Endodermal cell (in vitro differentiated cells): ENCODE measurements at places on chromosomes 1 and 21. TPM values are rescaled to one million over a fixed set of nuclear protein-coding genes. Genes with fewer than 3 reads are reported as not detected.
A peak's percentile ranks its signal among the peaks of the same experiment; 100 is the strongest.

GRCh38 chr1:173332026-173332425, 124.9 kb upstream of the TNFSF4 start:
- H3K36me3 ChIP-seq: peaks cover 3% of the 10 kb centered on the region
- peaks cover 4% of the 10 kb centered on the region for H3K4me1 ChIP-seq
- no peak overlapping the region for H3K27ac ChIP-seq
- DNase-seq: no peak
- no peaks in the 10 kb centered on the region for H3K27me3 ChIP-seq

CD53 gene
- total RNA-seq: not detected in 3 replicates

GRCh38 chr1:114691061-114691460, 4.3 kb downstream of the AMPD1 start:
- H3K27me3 ChIP-seq: peaks cover 22% of the 10 kb centered on the region
- H3K36me3 ChIP-seq: no peaks in the 10 kb centered on the region
- DNase-seq: no peak
- no peak overlapping the region for H3K4me3 ChIP-seq
- no peak overlapping the region for H3K27ac ChIP-seq

DNA sequence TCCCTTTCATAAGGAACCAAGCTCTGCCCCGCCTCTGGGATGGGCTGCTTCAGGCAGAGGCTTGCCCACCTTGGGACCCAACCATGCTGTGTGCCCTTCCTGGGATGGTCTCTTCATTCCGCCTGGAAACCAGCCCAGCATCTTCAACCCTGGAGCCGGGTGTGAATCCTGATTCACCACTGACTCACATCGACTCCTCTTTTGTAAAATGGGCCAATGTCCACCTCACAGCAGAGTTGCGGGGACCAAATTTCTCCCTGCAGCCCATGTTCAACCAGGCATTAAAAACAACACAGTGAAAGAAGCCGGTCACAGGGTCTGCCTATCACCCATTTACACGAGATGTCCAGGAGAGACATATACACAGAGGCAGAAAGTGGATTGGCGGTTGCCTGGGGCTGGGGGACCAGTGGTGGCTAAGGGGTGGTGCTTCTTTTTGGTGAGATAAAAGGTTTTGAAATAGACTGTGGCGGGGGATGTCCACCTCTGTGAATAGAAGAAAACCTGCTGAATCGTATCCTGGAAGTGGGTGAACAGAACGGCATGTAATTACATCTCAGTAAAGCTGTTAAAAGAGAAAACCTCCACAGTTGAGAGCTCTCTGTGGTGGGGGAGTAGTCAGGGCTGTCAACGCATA, 6.9 kb upstream of the GPR153 start:
- peaks cover 8% of the 10 kb centered on the region for H3K4me1 ChIP-seq
- no peak for DNase-seq
- H3K27ac ChIP-seq: no peak overlapping the region
- no peak overlapping the region for H3K4me3 ChIP-seq
- H3K27me3 ChIP-seq: no peaks in the 10 kb centered on the region

LEFTY2 gene
- 938 and 1,361 TPM in 2 replicates for total RNA-seq

- H3K36me3 ChIP-seq: peaks cover 9% of the 10 kb centered on the region
- H3K4me3 ChIP-seq: no peak overlapping the region
Measured at GRCh38 chr1:21255284-21255942, 34.9 kb downstream of the ECE1 start.

DNA sequence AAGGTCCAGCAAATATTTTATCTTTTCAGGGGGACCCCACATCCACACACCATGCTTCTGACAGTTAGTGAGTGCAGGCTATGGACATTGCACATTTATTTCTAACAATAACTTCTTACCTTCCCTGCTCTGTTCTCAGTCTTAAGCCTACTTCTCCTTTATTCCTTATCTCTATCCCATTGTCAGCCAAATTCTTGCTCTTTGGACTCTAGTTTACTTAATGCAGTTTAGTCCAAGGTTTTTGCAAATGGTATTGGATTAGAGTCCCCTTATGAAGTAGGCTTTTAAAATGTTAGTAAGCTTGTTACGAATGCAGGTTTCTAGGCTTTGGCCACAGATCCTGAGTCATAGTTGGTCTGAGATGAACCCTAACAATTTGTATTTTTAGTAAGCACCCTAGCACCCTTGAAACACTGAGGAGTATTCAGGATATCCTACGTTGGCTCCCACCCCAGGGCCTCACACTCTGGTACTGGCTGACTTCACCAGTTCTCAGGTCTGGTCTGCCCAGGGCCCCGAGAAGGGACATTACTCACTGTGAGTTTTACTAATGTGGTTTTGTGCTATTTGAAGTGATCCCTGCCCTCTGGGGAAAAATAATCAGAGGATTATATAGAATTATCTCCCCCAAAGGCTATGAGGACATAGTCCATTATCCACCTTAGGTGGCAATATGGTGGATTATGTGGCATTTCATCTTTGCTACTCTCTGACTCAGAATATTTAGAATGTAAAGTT, 239.5 kb downstream of the TGFB2 start:
- peak overlapping the region; percentile 47 for H3K4me3 ChIP-seq
- DNase-seq: no peak
- no peak overlapping the region for H3K27ac ChIP-seq
- no peaks in the 10 kb centered on the region for H3K27me3 ChIP-seq

GRCh38 chr1:217063172-217063908, 340.1 kb upstream of the ESRRG start:
- peaks cover 61% of the 10 kb centered on the region for H3K27me3 ChIP-seq
- no peaks in the 10 kb centered on the region for H3K36me3 ChIP-seq
- H3K4me3 ChIP-seq: no peak overlapping the region
- no peak overlapping the region for H3K27ac ChIP-seq

TP53BP2 gene
- 48.9 to 59.8 TPM (median 54.7 TPM) in 3 replicates for total RNA-seq

- no peaks in the 10 kb centered on the region for H3K36me3 ChIP-seq
- no peak for DNase-seq
- peaks cover 7% of the 10 kb centered on the region for H3K4me1 ChIP-seq
- H3K4me3 ChIP-seq: peak overlapping the region; percentile 63
- H3K27ac ChIP-seq: no peak overlapping the region
Measured at GRCh38 chr21:17185674-17186073, 327.2 kb upstream of the CXADR start.

- H3K27ac ChIP-seq: peak overlapping the region; percentile 31
- DNase-seq: no peak
- H3K36me3 ChIP-seq: no peaks in the 10 kb centered on the region
- peaks cover 4% of the 10 kb centered on the region for H3K4me1 ChIP-seq
Measured at GRCh38 chr1:214966346-214966745, 116.2 kb upstream of the KCNK2 start.

- H3K4me3 ChIP-seq: no peak overlapping the region
- H3K27ac ChIP-seq: no peak overlapping the region
- H3K4me1 ChIP-seq: peaks cover 30% of the 10 kb centered on the region
- no peaks in the 10 kb centered on the region for H3K27me3 ChIP-seq
Measured at GRCh38 chr1:54271341-54271740, 71.4 kb downstream of the MRPL37 start.

B4GALT3 gene
- 37.9 to 42.4 TPM (median 39.3 TPM) in 3 replicates for total RNA-seq

PRSS38 gene
- not detected in 2 replicates for total RNA-seq

GRCh38 chr1:211335522-211336157, 9.0 kb downstream of the TRAF5 start:
- DNase-seq: no peak
- H3K36me3 ChIP-seq: peaks cover 2% of the 10 kb centered on the region
- H3K27ac ChIP-seq: no peak overlapping the region
- H3K4me3 ChIP-seq: no peak overlapping the region
- H3K27me3 ChIP-seq: no peaks in the 10 kb centered on the region

COL11A1 gene
- total RNA-seq: 6.7 and 8.2 TPM in 2 replicates

DNA sequence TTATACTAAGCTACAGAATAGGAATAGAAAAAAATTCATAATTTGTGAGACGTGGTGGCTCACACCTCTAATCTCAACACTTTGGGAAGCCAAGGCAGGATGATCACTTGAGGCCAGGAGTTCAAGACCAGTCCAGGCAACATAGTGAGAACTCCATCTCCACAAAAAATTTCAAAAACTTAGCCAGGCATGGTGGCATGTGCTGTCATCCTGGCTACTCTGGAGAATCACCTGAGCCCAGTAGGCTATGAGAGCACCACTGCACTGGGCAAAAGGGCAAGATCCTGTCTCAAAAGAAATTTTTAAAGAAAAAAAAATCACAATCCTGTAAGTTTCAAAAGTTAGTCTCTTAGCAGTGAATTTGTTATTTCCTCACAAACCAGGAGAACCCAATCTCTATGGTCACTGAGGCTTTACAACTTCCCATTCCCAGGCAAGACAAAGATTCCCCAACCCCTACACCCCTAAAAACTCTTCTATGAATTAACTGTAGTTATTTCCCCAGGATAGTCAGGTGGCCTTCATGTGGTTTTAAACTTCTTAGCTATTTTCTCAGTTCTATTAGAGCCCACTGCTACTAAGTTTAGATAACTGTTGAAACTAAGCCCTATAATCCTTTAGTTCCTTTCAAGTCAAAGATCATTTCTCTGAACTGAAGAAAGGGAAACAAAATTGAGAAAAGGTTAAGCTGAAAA, 74.5 kb downstream of the FOXJ3 start:
- H3K36me3 ChIP-seq: peaks cover 32% of the 10 kb centered on the region
- H3K27ac ChIP-seq: no peak overlapping the region
- peaks cover 15% of the 10 kb centered on the region for H3K4me1 ChIP-seq
- no peaks in the 10 kb centered on the region for H3K27me3 ChIP-seq
- no peak overlapping the region for H3K4me3 ChIP-seq

- DNase-seq: peak; percentile 97
- H3K4me3 ChIP-seq: peak overlapping the region; percentile 79
- H3K27me3 ChIP-seq: peaks cover 44% of the 10 kb centered on the region
- peaks cover 12% of the 10 kb centered on the region for H3K4me1 ChIP-seq
Measured at GRCh38 chr1:160070243-160071163, 543 bp upstream of the KCNJ10 start.
